G401 (cell line): ENCODE measurements at places on chromosomes 13 and 19.

- no peak for DNase-seq
These were observed 28.8 kb upstream of the INTS6 start for GRCh38 chr13:51481656-51482055.

- no peak for DNase-seq
These were observed 627.8 kb upstream of the SLC10A2 start for GRCh38 chr13:103694033-103694432.

DNA sequence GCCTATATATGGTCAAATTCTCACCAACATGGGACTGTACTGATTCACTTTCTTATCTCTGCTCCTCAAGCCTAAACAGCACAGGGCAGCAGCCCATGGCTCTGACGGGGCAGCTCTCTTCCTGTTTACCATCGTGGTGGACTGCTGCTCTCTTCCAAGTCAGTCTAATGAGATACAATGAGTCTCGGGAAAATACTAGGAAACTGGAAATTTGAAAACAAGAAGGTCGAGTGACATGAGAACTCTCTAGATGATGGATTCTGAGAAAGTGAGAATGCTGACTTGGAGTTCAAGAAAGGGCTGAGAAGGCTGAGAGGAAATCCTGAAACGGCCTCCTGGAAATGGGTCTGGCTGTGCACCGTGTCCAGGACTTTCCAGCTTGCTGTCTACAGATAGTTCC is 122.8 kb upstream of the ARGLU1 start:
- no peak for DNase-seq

GRCh38 chr13:48476686-48477085 is 56.2 kb downstream of the RCBTB2 start:
- peak; percentile 88 for DNase-seq

DNA sequence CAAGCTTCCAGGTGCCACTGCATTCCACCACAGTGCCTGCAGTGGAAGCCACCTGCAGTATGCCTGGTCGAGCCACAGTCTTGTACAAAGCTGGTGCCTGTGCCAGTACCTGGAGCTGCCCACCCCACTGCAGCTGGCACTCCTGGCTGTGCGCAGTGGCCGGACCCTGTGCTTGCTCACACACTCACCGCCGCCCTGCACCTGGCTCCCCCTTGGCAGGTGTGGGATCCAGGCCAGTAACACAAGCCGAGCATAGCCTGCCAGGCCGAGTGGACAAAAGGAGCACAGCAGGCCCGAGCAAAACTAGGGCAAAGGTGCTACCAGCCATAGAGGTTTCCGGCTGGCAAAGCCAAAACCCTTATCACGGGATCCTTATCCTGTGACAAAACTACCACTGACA is 18.5 kb downstream of the UGGT2 start:
- peak; percentile 22 for DNase-seq

DNA sequence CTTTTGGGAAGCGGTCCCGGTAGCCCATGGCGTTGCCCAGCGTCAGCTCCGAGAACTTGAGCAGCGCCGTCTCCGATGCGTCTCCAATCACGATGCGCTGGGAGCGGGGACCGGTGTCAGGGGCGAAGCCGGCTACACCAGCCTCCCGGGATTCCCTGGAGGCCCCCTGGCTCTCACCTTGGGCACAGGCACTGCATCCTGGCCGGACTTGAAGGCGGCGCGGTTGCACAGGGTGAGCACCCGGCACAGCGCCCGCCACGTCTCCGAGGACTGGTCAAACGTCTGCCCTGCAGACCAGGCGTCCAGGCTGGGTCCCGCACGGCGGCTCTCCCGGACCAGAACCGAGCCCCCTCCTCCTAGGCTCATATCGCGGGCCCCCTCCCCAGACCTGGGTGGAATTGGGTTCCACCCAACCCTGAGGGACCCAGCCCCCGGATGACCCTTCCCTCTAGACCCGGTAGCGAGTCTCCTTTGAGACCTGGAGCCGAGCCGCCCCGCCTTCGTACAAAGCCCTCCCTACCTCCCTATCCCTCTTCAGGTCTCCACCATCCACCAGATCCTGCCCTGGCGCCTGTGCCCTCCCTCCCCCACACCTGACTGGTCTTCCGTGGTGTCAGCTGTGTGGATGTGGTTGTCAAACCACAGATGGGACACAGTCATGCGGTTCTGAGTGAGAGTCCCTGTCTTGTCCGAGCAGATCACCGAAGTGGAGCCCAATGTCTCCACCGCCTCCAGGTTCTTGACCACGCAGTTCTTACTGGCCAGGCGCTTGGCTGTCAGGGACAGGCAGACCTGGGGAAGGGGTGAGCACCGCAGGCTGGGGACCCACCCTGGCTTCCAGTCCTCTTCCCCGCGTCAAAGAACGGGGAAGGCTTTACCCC is 4.8 kb downstream of the ATP4A start:
- DNase-seq: no peak

- no peak for DNase-seq
These were observed 380.0 kb downstream of the KLF12 start for GRCh38 chr13:73754241-73754640.
